BJ (cell line): ENCODE measurements at places on chromosomes 7 and 10.
A peak's percentile ranks its signal among the peaks of the same experiment; 100 is the strongest.

- no peak for DNase-seq
Observed at GRCh38 chr10:44968091-44968490, 8.5 kb downstream of the RASSF4 start.

GRCh38 chr7:3762146-3762831 is 461.2 kb downstream of the SDK1 start:
- DNase-seq: no peak

DNA sequence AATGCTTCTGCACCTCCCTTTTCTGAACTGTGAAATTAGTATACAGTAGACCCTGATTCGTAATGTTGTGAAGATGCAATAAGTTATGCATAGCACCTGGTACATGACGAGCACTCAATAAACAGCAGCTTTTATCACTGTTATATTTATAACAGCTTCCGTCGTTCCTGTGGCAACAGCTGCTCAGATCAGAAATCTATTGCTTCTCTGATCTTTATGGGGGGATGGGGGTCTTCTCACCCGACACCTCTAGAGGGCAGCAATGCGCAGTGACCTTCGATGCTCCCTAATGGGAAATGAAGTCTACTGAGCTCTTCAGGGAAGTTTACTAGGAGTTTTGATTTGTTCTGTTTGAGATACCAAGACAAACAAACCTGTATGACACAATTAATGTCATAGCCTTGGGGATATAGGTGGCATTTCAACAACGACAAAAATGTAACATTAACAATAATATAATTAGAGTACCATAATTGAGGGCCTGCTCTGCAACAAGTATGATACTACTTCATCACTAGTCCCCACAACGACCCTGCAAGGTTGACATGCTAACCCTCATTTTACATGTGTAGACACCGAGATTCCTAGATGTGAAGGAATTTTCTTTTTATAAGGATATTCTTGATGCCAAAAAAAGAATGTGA is 289.6 kb downstream of the SFMBT2 start:
- no peak for DNase-seq

GRCh38 chr10:9299966-9300365 is 1245.5 kb downstream of the GATA3 start:
- no peak for DNase-seq

GRCh38 chr10:77214799-77215198 is 422.8 kb downstream of the KCNMA1 start:
- DNase-seq: no peak

GRCh38 chr10:62814756-62815380 is 1.3 kb downstream of the EGR2 start:
- no peak for DNase-seq

DNA sequence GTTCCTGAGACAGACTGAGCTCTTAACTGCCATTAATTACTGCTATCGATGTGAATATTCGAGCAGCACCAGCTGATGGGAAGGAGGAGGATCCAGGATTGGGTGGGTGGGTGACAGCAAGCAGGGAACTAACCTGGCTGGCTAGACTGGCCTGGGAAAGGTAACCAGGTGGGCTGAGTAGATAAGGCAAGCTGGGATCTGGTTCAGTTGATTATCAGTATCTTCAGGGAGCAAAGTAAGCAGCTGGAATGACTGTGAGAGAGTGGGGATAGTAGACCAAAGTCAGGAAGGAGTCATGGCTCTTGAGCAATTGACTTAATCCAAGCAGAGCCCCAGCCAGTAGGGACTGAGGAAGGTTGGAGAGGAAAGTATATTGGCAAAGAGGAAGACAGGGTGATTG is 46.9 kb upstream of the KMT2E start:
- DNase-seq: no peak

DNA sequence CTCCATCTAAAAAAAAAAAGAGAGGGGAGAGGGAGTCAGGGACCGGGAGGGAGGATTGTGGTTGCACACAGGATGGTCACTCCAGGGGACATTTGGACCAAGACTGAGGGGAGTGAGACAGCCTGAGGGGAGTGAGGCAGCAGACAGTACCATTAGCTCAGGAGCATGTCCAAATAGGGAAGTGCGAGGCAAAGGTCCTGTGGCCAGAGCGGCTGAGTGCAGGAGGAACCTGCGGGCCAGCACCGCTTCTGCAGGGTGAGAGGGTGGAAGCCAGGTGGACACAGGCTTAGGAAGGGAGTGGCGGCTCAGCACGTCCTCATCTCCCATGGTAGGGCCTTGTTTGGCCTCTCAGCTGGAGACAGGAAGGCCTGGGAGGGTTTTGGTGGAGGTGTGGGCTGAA is 48.9 kb upstream of the PFKFB3 start:
- DNase-seq: no peak

DNA sequence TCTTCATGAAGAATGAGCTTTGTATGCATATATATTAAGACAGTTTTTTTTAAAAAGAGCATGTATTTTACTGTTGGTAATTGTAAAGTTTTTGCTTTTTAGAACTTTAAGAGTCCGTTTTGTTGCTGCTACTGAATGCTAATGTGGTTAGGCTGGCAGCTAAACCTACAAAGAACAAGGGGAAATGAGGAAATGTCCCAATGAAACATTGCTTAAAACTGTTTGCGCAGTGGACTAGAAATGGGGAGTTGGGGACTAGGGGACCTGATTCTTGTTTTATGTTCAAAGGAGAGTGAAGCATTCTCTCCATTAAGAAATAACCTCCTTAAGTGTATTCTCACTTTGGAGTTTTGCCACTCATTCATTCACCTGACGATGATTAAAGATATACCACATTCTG is 5.7 kb downstream of the NRF1 start:
- no peak for DNase-seq

- DNase-seq: no peak
Observed at GRCh38 chr7:15610503-15610902, 48.7 kb upstream of the AGMO start.

DNA sequence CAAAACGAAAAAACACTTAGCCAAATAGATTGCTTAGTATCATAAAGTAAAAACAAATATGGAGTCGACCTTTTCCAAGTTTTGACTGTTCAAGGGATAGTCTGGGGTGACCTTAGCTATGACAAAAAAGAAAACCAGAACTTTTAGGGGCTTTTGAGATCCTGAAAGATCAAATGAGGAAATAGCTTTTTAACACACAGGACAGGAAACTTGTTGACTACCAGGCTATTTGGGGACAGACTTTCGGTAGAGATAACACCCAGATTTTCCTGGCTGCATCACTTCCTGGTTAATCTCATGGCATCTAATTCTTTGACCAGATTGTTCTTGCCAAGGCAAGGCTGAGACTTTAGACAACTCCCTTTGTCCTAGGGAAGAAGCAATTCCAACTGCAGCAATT is 34.5 kb upstream of the EGR2 start:
- no peak for DNase-seq

- DNase-seq: no peak
Observed at GRCh38 chr7:121561717-121562116, 165.6 kb upstream of the FAM3C start.

DNA sequence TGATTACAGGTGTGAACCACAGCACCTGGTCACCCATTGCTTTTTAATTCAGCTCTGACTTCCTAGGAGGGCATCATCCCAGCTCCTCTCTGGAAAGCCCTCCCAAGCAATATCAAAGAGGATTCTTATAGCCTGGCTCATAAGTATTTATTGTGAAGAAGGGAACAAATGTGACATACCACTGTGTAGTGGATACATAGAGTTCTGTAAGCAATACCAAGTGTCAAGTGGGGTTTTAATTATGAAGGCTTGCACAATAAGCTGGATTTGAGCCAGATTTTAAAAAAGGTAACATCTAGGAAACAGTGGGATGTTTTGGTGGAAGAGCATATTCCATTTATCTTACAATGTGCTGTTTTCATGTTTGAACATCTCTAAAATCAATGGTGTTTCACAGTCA is 19.0 kb upstream of the PRTFDC1 start:
- DNase-seq: no peak

DNA sequence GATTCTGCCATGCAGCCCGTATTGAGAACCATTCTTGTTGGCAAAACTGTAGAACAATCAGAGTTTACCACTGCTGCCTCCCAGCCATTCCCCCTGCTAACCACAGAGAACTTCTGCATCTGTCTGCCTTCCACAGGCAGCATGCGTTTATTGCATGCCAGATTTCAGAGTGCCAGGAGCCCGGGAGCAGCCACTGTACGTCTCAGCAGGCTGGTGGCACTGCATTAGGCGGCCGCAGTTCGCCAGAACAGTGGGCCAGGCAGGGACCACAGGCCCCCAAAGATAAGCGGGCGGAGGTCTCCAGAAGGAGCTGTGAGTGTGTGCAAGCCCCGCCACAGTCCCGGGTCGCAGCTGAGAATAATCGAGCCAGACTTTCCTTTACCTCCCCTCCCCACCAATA is 31.8 kb downstream of the ZNF467 start:
- DNase-seq: no peak

- no peak for DNase-seq
Observed at GRCh38 chr7:23418046-23418445, 52.2 kb downstream of the IGF2BP3 start.

GRCh38 chr10:75000748-75001321 is 110.6 kb upstream of the SAMD8 start:
- no peak for DNase-seq

- no peak for DNase-seq
Observed at GRCh38 chr10:62540389-62540788, 166.2 kb downstream of the ZNF365 start.

- no peak for DNase-seq
Observed at GRCh38 chr7:134780166-134780828, 863 bp downstream of the CALD1 start.

DNA sequence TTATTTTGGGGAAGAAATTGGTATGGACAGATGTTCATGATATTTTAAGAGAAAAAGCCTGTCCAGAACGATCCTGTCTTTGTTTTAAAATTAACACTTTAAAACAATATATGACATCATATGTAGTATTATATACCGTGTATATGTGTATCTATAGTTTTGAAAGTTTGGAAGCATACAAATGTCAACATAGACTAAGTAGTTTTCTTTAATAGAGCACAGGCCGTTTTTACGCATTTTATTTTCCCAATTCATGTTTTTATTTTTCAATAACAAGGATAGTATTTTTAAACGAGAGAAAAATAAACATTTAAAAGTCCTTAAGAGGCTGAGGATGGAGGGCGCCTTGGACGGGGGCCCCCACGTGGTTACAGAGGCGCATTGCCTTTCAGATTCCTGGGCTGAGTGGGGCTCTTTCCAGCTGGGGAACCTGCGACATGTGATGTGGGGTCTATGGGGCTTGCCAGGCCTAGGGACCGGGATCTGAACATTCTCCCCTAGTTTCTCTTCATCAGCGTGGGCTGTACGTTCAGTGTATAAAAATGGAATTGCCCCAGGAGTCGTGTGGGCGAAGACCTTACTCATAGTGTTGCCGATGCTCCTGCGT is 127.8 kb upstream of the ZNF746 start:
- no peak for DNase-seq

DNA sequence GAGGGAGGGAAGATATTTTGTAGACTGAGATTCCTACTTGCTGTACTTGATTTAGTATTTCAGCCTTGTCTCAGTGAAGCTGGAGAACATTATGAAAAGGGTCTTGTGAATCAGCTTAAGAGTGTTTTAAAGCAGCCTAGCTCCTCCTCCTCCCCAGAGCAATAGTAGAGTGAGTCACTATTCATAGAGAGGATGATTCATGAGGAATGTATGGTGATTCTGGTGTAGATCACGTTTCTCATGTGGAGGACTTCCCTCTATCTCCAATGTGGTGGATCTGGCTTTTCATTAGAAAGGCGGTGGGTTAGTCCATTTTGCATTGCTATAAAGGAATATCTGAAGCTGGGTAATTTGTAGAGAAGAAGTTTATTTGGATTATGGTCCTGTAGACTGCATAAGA is 340.1 kb upstream of the CHRM2 start:
- DNase-seq: peak; percentile 63

GRCh38 chr10:32953277-32953927 is 4.6 kb downstream of the ITGB1 start:
- no peak for DNase-seq

- DNase-seq: no peak
Observed at GRCh38 chr10:21531164-21531563, 2.9 kb upstream of the MLLT10 start.

GRCh38 chr10:132133449-132134240 is 53.1 kb upstream of the DPYSL4 start:
- DNase-seq: no peak

- DNase-seq: no peak
Observed at GRCh38 chr10:115895166-115895565, 377.8 kb downstream of the GFRA1 start.

DNA sequence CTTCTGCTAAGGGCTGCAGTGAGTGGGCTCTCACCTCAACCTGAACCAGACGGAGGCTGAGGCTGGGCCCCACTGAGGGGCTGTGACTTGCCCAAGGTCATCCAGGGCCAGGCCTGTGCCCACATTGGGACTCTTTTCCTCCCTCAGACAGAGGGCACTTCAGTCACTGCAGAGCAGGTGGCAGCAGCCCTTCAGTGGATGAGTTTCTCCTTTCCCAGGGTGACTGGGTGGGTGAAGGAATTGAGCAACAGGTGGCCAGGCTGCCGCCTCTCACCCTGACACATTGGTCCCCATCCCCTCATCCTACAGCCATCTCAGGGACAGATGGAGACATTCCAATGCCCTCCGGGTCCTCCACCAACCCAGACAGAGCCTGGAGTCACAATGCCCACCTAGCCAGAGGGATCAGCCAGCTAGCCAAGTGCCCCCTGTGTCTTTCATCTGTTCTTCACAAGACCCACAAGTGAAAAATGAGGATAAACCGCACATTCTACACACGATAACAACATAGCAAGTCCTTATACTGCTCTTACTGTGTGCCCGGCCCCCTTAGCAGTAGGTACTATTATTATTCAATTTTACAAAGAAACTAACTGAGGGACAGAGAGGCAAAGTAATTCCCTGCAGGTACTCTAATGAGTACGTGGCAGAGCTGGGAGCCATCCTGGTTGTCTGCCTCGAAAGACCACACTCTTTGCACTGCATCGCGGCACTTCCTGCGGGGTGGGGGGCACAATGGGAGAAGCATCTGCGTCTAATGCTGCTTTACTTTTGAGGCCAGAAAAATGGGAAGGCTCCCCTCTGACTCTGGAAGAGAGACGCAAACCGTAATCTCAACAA is 1.7 kb upstream of the SLC18A3 start:
- DNase-seq: no peak

GRCh38 chr7:21221130-21221529 is 206.8 kb upstream of the SP4 start:
- no peak for DNase-seq

DNA sequence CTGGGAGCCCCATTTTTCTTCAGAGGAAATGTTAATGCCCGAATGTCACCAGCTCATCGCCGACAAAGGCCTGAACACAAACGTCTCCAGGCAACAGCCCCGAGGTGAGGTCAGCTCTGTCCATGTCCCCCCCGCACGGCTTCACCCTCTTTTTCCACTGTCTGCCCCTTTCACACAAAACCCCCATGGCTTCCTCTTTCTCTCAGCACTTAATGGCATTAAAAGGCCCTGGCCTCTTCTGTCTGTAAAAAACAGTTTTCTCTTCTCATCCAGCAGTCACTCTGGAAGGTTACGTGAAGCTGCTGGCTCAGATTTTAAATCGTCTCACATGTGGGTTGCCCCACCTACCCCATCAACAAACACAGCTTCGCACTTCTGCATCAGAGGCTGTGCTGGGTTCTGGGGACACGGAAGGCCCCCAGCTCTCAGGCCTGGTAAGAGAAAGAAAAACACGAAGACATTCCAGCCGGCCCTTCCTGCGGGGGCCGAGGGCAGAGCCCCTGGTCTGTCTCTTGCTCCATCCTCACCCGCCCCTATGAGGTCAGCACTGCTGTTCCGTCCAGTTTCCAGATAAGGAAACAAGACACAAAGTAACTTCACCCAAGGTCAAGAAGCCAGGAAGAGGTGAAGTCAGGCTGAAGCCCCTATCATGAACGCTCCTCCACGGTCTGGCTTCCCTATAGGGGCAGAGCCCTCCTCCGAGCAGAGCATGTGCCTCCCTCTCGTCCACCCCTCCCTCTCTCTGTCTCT is 91.1 kb upstream of the PDGFA start:
- DNase-seq: no peak
